Upper lobe of left lung (tissue), 6 donors: ENCODE measurements at places on chromosomes 11 and 22. TPM values are rescaled to one million over a fixed set of nuclear protein-coding genes. Genes with fewer than 3 reads are reported as not detected.

OR52E1 gene
- total RNA-seq, result not detected

SMC1B gene
- not detected for total RNA-seq

C22orf42 gene
- total RNA-seq, result not detected

ADAMTS15 gene
- total RNA-seq, result 7.6 TPM

MS4A6E gene
- total RNA-seq, result 9.4 TPM

DNA sequence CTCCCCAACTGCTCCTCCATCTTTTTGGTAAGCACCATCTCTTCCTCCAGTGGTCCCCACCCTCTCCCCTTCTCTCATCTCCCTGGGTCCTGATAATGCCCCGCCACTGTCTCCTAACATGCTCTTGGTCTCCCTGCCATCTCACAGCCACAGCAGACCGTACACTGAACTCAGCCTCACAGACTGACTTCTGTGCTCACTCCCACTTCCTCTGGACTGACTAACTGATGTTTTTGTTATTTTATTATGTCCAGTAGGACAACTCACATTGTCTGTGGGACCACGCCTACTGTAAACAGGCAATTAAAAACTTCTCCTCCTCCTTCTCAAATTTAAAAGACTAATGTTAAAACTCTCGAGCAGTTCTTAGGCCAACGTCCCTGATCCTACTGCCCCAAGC, 2.6 kb upstream of the GNAZ start:
- no peak for DNase-seq

DNA sequence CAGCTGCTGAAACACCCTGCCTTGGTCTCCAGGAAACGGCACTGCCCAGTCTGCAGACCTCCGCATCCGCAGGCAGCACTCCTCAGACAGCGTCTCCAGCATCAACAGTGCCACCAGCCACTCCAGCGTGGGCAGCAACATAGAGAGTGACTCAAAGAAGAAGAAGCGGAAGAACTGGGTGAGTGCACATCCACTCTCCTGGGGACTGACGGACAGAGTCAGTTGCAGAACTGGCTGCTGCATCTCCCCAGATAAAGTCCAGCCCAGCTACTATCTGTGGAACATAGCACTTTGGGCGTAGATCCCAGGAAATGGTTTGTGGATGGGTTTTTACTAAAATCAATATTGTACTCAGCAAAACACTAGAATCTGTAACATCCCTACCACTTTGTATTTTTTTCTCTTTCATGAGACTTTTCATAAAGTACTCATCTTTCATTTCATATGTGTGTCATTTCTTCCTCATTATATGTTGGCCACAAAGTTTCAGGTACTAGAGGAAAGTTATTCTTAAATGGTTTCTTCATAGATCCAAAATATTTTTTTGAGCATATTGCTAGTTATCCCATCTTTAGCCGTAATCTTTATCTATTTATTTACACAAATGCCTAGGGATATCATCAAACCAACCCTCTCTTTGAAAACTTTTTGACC, 80.1 kb downstream of the DBX1 start:
- DNase-seq, result peak; percentile 7

DNA sequence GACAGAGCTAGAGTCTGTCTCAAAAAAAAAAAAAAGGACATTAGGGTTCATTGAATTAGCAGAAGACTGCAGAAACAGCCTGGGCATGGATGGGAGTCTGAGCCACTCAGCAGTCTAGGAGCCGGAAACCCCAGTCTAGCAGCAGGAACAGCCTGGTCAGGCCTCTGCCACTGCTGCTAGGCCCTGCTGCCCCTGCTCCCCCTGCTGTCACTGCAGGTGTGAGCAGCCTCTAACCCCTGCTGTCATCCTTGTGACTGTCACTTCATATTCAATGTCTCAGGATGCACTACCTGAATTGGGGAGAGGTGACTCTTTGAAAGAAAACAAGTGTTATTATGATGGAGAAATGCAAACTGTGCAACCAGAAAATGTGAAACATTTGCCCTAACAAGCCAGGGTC, 7.0 kb upstream of the DDX17 start:
- DNase-seq, result no peak

- no peak for DNase-seq
These were observed 13.3 kb upstream of the SEC14L6 start for GRCh38 chr22:30559889-30560288.

GRCh38 chr11:13983081-13983751, 20.7 kb downstream of the SPON1 start:
- no peak for DNase-seq

DNA sequence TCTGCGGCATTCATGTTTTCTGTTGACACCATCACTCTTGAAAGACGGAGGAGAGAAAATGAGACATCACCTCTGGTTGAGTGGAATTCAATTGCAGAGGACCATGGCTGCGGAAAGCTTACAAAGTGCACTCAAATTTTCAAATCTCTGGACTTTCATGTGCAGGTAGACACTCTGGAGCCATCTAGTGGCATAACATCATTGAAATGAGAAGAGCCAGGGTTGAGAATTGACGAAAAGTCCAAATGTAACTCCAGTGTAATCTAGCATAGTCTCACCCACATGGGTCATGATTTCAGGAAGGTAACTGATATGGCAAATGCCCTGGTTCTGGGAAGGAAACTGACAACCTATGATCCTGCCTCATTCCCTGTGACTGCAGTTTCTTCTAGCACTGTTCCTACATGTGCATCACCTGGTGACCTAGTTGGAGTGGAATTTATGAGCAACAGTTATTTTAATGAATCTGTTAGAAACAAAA, 687.8 kb downstream of the KCNA4 start:
- DNase-seq, result no peak

DNA sequence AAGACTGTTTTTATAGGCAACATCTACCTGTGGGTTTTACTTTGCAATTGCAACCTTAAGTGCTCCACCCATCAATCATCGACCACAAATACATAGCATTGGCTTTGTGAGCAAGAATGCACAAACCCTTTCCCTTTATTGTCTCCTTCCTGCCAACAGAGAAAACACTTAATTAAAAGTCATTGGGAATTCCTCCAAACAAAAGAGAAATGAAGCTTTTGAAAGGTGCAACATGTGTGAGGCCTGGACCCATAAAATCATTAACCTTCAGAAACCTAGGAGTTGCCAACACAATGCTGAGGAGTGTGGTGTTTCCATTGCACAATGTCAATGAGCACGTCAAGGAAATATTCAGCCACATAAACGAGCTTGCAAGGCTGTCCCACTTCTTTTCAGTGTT, 223.2 kb downstream of the BLID start:
- DNase-seq, result no peak

DNA sequence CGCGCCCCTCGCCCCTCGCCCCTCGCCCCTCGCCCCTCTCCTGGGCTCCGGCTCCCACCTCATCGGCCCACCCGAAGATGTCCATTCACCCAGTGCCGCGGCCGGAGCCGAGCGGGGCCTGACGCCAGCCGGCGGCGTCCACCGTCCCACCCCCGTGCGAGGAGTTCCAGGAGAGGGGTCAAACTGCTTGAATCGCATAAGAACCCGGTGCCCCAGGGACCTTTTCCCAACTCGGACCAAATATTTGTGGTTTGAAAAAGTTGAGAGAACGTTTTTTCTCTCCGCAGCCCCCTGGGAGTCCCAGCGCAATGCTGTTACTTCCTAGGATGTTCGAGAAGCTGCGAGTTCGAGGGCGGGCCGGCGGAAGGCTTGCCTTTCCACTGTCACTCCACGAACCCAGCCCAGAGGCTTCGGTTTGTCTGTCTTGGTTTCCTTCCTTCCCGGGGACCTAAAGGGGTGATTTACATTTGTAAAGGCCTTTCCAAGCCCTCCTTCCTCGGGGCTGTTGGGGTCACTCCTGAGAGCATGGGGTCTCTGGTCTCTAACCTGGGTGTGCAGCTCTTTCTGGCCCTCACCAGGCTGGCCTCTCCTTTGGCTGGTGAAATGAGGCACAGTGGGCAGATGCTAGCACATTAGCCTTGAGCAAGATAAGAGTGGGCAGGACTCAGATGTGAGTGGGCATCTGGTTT, 38.0 kb downstream of the ETS1 start:
- peak; percentile 87 for DNase-seq

DNA sequence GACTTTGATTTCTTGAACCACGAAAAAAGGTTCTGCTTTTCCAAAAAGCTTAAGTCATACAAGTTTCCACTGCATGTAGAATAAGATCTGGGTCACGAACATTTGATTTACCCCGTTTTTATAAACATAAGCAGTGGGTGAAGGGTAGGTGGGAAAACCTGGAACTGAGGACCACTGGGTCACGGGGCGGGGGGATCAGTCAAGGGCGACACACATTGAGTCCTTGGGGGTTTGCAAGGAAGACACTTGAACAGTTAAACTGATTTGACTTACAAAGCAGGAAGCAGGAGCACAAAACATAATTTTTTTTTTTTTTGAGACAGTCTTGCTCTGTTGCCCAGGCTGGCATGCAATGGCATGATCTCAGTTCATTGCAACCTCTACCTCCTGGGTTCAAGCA, 10.9 kb downstream of the FADS3 start:
- DNase-seq, result no peak

DNA sequence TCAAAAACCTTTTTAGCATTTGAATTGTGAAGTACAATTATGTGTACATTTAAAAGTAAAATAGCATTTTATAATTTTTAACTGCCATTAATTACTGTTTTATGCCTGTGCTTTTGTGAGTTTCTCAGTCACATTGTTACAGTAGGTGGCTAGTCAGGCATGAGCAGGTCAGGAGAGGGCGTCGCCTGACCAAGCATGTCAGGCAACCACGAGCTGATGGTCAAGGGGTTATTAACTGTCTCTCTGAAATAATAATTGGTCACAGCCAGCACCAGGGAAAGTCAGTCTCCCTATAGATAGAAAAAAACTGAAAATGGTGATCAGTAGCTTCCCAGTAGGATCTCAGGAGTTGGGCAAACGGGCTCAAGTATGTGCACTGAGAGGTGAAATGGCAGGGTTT, 19.4 kb upstream of the CCDC81 start:
- DNase-seq, result no peak

DNA sequence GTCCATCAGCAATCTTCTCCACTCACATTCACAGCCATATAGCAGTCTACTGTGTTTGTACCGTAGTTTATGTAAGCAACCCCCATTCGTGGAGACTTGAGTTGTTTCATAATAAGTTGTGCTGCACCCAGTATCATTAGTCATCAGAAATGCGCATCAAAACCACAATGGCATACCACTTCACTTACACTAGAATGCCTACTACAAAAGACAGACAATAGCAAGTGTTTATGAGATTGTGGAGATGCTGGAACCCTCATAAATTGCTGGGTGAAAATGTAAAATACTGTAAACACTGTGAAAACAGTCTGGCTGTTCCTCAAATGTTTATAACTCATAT, 133.3 kb downstream of the ATXN10 start:
- DNase-seq, result no peak

GRCh38 chr11:66228521-66228920, 39.9 kb upstream of the RAB1B start:
- no peak for DNase-seq

- peak; percentile 4 for DNase-seq
These were observed 314.4 kb downstream of the CASP12 start for GRCh38 chr11:104583857-104584256.

DNA sequence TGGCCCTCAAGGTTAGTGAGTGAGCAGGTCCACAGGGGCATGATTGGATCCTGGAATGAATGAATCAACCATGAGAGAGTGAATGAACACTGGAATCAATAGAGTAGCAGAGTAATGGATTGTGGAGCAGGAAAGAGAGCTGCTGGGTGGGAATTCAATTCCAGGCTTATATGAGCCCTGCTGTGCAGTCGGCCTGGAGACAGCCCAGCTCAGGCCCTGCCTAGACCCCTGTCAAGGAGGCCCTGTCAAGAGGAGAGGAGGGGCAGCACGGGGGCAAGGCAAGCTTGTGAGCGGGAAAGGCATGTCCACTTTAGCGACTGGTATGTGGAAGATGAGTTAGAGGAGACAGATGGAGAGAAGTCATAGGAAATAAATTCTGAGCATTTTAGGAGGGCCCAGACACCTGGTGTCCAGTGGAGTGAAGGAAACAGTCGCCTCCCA, 1.3 kb upstream of the FOLR1 start:
- DNase-seq, result no peak

DNA sequence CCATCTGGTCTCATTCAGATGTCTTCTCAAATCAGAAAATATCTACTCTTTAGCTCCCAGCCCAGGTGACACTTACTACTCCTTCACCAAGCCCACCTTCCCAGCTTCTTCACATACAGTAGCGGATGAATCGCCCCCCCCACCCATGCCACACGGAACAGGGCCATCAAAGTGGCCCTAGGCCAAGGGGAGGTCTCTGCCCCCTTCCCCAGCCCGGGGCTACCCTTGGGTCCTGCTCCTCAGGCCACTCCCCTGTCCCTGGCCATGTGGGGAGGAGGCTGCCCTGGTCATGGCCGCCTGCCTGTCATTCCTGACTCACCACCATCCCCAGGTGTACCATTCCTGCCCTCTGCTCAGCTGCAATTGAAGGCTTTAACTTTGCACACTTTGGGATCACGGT, 142.8 kb downstream of the NECTIN1 start:
- DNase-seq, result peak; percentile 26

DNA sequence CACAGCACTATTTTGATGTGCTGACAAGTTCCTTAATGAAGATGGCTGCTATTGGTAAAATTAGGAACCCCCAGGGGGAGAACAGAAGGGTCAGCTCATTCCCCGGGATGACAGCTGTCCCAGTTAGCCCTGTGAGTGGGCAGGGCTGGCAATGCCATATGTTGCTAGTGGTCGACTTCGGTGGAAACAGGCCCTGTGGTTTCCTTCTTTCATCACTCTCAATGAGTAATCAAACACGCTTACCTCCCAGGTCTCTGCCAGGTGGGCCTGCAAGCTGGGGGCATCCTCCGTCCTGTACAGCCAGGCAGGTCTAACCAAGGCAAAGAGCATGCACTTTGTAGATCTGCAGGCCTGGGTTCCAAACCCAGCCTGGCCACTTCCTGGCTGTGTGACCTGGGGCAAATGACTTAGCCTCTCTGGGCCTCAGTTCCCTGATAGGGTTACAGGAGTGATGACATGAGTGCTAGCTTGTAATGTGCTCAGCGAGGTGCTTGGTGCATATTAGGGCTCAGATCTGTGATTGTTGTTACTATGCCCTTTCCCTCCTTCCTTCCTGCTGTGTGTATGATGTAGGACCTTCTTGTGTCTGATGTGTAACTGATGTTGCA, 85.2 kb downstream of the TSPAN18 start:
- no peak for DNase-seq

- no peak for DNase-seq
These were observed 4.1 kb downstream of the EEF1G start for GRCh38 chr11:62569611-62570010.

- DNase-seq, result peak; percentile 74
These were observed 126.9 kb downstream of the KCNQ1 start for GRCh38 chr11:2571598-2572281.
